Aorta (tissue), 5 donors: ENCODE measurements at places on chromosomes 2 and 18. TPM values are rescaled to one million over a fixed set of nuclear protein-coding genes. Genes with fewer than 3 reads are reported as not detected.

Gene NXPH2
- not detected for total RNA-seq

DNA sequence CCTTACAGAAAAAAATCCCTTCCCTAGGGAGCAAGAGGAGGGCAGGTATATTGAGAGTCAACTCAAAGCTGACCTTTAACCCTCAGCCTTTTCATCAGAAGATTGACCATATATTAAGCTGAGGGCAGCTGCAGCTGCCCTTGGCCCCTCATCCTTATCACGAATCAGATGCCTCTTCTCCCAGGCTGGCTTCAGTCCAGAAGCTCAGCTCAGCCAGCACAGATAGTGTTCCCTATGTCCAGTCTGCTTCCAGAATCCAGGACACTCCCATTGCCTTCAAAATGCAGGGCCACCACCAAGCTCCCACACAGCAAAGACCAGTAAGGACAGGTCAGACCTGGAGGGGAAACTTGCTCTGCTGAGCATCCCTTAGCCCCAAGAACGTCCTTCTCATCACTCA, 146.1 kb downstream of the BCL11A start:
- DNase-seq, result no peak

DNA sequence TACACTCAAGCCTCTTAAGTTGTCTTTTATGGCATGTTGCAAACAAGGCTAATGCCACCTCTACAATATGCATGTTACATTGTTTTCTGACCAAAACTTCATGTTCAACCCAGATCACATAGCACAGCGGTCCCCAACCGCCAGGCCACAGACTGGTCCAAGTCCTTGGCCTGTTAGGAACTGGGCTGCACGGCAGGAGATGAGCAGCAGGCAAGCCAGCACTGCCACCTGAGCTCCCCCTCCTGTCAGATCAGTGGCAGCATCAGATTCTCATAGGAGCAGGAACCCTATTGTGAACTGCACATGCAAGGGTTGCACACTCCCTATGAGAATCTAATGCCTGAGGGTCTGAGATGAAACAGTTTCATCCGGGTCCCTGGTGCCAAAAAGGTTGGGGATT, 324.8 kb upstream of the CHAC2 start:
- no peak for DNase-seq

GRCh38 chr2:239689410-239689809, 288.6 kb upstream of the HDAC4 start:
- DNase-seq, result no peak

DNA sequence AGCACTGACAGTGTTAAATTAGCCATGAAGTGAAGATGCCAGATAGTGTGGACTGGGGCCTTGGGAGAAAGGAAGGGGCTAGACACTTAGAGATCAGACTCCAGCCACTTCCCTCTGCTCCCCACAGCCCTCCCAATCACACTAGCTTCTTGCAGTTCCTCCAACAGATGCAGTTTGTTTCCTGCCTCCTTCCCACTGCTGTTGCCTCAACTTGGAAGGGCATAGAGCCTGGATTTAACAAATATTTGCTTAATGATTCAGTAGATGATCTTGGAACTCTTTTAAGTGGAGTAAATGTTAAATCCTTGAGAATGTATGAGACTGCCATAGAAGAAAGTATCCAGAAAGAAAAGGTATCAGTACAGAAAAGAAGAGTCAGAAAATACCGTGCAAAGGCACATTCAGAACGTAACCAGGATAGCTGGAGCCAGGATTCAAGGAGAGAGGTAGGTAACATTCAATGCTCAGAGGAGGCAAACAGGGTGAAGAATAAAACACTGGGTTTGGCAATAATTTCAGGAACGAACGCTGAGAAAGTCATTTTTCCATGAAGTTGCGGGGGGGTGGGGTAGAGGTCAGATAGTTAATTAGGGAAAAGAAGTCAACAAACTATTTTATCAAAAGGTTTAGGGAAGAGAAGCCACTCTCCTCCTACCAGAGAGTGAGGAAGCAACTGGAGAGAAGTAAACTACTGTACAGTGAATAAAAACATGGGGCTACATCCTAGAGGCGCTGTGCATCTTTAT, 1.3 kb upstream of the BZW1 start:
- peak; percentile 54 for DNase-seq

GRCh38 chr2:64929333-64929732, 59.9 kb upstream of the SLC1A4 start:
- no peak for DNase-seq

DNA sequence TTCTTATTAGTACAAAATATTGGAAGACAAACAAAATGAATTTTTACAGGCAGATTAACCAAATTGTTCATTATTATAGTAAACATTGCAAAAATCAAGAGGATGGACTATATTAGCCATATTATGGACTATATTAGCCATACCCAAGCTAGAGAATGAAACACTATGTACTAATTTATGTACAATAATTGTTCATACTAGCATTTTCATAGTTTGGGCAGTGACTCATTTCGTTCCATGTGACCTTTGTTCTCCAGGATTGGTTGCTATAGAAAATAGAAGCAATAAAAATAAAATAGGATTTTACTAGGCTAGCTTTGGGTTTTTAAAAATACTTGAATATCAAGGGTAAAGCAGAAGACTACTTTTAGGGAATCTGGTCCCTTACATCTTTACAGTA, 176.8 kb downstream of the ZEB2 start:
- DNase-seq, result no peak
